Esophagus mucosa (tissue), 1 donor: ENCODE measurements at places on chromosomes 3 and 15. TPM values are rescaled to one million over a fixed set of nuclear protein-coding genes. Genes with fewer than 3 reads are reported as not detected.

GRCh38 chr3:27880969-27881892 is 159.1 kb upstream of the EOMES start:
- no peak for ATAC-seq

GRCh38 chr15:31615643-31616415 is 289.2 kb downstream of the KLF13 start:
- ATAC-seq: no peak

- no peak for ATAC-seq
Observed at GRCh38 chr3:142509079-142509478, 61.2 kb upstream of the XRN1 start.

DNA sequence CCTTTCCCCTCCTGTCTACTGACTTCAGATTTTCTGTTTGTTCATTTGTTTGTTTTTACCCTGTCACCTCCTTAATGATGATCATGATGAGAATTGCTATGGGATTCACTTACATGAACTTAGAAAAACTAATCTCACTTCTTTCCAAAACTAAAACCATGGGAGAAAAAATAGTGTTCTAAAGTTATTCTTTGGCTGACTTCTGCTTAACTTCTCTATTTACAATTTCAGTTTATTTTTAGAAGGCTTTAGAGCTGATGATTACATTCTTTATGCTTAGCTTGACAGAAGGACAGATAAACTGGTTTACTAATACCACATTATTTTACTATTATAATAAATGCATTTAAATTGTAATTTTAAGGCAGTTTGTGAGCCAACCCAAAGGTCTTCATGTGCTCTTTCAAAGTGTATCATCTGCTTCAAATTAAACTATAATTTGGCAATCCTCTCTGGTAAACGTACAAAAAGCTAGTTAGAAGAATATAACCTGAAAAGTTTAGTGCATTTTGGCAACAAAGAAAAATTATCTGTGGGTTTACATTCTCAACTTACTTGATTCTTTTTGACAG is 676.8 kb upstream of the UBE2E2 start:
- no peak for ATAC-seq

DNA sequence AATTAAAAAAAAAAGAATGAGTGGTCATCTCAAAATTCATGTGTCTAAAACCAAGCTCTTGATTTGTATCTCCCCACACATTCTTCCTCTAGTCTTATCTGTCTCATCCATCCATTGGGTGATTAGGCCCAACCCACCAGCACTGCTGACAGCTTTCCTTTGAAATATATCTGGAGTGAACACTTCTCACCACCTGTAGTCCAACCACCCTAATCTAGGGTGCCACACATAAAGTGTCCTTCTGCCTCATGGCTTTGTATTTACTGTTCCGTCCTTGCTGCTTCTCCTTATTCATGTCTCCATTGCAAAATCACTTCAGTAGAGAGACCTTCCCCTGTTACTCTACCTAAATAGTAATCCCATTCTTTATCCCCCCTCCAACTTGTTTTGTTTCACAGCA is 82.4 kb upstream of the PTX3 start:
- no peak for ATAC-seq

DNA sequence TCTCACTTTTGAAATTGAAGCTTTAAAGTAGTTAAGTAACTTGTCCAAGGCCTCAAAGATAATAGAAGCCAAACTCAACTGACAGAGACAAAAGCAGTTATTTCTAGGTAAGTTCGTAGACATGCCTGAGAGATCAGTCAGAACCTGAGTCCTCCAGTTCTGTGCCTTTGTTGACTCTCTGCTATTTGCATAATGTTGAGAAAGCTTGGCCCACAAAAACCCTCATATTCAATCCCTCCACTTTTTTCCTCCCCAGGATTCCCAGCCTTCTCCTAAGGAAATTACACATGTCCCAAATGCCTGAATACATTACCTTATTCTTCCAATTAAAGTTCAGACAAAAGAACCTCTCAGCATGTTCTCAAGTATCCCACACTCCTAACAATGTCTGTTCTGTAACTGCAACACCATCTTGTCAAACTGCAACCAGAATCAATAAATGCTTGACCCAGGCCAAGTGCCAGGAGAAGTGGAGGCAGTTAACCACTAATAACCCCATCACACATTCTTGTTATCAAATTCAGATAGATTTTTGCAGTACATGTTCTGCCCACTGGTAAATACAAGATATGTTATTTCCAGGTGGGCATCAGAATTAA is 217.8 kb downstream of the LRRC3B start:
- ATAC-seq: no peak

DNA sequence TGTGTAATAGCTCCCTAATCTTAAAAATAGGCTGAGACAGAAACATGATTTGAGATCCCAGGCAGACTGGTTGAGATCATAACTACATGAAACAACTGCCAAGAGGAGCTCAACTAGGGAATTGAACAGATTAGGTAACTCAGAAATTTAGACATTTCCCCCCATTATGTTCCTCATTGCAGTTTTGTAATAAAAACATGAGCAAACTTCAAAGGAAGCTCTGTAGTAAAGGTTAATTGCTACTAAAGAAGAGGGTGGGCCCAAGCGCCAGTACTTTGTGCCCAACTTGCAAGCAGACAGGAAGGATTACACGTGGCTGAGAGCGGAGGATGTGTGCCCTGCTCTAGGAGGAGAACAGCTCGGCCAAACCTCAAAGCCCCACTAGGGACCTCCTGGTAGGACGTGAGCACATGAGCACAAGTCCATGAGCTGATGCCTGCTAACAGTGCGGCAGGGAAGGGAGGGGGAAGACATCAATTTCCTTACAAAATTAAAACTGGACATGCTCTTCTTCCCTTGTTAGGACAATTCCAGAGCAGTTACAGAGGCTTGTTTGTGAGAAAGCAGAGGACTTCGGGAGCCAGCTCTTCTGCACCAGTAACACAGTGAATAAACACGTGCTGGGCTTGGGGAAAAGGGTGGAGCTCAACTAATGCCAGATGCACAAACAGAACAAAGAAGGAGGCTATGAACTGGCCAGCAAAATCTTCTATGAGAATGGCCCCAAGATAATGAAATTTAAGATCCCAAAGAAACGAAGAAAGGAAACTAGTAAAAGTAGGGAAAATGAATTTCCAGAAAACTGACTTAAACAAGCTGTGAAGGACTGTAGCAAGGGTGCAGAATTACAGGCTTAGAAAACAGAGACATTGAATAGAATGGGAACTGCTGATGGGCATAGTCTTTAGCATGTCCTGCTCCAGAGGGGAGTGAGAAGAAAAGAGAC is 275.5 kb downstream of the MECOM start:
- ATAC-seq: peak; percentile 58

DNA sequence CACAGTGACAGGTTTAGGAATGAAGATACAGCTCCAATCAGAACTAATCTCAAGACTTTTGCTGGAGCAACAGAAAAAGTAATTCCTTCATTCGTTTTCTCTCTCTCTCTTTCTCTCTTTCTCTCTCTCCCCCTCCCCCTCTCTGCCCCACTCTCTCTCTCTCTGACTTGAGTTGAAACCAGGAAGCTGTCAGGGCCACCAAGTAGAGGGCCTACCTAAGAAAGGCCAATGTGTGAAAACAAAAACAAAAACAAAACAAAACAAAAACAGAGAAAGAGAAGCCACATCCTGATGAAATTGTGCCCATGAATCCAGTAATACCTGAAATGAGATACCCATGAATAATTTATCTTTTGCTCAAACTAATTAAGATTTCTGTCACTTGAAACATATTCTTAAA is 72.9 kb downstream of the ATP8B4 start:
- ATAC-seq: no peak

GRCh38 chr15:51970132-51970817 is 1.3 kb downstream of the LEO1 start:
- no peak for ATAC-seq

GRCh38 chr15:45612790-45613415 is 21.9 kb upstream of the SQOR start:
- no peak for ATAC-seq

DNA sequence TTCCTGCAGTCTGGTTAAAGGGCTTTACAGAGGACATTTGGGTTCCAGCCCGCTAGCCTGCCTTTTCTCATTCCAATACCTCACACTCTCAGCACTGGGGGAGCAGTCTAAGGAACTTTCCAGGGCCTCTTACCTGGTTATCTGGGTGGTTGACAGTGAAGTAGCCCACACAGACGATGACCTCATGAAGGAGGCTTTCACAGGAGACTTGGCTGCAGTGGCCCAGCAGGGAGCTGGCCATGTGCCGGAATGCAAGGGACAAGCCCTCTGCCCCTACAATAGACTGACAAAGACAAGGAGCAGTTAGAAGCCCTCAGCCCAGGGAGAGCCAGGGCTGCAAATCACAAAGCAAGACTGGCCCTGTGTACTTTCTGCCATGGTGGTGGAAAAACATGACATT is 39.5 kb downstream of the ISL2 start:
- no peak for ATAC-seq

The CD86 gene
- total RNA-seq: 1.2 TPM

The SAMD7 gene
- total RNA-seq: not detected

The KNL1 gene
- 8.8 TPM for total RNA-seq

The IL5RA gene
- not detected for total RNA-seq

The SNTN gene
- total RNA-seq: not detected
